ENCODE measurements at places on chromosomes 7 and 10.

- peak; percentile 32 for DNase-seq
These were observed 232.4 kb downstream of the AHR start for GRCh38 chr7:17530741-17531421.

DNA sequence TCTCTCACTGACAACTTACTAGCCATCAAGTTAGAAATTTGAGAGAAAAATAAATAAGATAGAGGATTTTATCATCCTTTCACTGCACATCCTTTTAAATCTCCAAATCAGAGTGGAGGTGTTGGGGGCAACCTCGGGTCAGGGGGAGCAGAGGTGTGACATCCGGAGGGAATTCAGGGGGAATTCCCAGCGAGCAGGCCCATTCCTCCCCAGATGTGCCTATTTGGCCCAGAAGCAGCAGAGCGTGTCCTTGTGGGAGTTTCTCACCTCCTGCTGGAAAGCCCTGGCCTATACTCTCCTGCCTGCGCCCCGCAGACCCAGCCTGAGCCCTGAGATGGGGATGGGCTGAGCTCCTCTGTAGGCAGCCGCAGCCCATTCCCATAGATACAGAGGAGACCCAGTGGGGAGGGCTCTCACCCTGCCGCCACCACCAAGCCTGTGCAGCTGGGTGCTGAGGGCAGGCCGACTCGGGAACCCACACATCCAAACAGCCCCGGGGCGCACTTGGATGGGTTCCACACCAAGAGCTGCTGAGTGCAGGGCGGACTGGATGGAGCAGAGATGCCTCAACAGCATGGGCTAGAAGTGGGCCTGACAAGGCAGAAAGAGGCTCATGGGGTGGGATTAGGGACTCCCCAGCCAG lies 124.5 kb downstream of the CXCL12 start:
- no peak for DNase-seq

DNA sequence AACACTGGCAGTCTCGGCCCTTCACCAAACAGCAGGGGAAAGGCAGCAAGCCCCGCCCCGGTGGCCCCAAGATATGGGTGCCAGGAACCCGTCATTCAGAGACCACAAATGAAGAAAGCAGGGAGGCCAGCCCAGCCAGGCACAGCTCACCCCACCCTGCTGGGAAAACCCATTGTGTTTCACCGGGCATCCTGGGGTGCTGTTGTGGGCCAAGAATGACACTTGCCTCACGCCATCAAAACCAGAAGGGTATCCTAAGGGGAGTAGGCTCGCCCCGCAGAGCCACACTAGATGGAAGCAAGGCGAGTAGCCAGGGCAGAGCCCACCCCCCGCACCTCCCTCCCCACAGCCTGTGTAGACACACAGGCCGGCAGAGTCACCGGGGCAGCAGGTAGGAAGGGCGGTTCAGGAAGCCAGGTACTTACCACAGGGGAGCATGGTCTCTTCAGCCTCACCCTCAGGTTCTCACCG lies 72.5 kb upstream of the KCNMA1 start:
- DNase-seq, result no peak

DNA sequence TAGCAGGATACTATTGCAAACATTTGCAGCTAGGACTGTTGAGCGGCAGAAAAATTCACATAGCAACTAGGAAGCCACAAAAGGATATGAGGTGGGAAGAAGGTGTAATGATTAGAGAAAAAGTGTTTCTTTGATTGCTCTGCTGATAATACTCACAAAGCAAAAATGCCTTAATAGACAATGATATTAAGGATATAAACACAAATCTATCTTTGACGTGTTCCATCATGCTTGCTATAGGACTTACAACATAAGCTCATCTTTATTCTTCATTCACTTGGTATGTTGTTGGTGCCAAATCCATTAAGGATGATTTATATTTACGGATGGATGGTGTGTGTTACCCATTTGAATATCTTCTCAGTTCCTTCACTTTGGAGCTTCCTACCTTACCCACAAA lies 309.3 kb downstream of the GPR37 start:
- DNase-seq, result no peak

DNA sequence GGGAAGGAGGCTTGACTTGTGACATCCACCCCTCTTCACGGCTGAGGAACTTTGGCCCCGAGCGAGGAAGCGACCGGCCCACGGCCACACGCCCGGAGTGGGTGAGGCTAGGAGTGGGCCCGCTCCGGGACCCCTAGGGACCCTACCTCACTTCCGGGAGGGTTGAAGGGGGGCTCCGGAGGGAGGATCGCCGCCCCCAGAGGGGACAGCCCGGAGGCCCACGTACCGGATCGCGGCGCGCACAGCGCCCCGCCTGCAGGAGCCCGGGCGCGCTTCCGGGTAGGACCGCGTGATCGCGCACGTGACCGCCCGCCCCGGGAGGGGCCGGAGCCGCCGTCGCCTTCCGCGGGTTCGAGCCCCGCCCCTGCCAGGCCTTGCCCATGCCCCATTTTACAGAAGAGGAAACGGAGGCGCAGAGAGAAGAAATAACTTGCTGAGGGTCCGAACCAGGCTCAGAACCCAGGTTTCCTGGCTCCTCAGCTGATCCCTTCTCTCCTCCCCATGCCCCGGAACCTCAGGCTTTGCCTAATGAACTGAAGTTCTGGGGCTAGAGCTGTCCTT lies at the start of gene HPS1:
Gene HPS1, minus strand, starts transcription at position 275 of the 561 bp plus-strand sequence. CDS start 3,695 bp downstream, outside the sequence.
- DNase-seq, result peak; percentile 55

GRCh38 chr10:98919899-98920298 lies 315.8 kb downstream of the HPSE2 start:
- no peak for DNase-seq

DNA sequence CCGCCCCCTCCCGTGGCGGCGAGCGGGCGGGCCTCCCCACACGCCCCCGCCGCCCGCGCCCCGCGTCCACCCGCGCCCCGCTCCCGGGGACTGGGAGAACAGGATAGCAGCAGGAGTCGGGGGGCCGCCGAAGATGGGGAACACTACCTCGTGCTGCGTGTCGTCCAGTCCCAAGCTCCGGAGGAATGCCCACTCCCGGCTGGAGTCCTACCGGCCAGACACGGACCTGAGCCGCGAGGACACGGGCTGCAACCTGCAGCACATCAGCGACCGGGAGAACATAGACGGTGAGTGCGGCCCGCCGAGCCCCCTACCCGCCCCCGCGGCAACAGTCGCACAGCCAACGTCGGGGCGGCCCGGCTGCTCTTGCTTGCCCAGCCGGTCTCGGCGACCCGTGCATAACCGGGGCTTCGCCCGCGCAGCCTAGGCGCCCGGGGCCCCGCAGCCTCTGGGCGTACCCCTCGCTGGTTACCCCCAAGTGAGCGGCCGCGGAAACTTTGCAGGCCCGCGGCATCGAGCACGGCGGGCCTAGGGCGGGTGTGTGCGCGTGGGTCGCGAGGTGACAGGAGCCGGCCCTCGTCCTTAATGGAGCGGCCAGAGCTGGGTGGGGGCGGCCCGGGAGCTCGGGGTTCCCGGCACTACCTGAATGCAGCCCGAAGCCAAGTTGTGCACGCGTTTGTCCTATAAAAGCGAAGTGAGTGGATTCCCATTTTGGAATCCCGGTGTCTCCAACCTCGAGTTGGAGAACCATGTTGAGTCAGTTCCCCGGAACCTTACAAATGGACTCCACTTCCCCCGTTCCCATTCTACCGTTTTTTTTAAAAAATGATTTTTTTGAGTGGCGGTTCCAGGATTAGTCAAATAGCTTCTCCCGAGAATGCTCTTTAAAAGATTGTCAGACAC lies 863 bp downstream of the CCNY start:
- DNase-seq, result peak; percentile 57

- DNase-seq, result no peak
These were observed 6.6 kb upstream of the NPC1L1 start for GRCh38 chr7:44547536-44548231.

- DNase-seq, result no peak
These were observed 42.4 kb downstream of the XRCC2 start for GRCh38 chr7:152633504-152633903.

DNA sequence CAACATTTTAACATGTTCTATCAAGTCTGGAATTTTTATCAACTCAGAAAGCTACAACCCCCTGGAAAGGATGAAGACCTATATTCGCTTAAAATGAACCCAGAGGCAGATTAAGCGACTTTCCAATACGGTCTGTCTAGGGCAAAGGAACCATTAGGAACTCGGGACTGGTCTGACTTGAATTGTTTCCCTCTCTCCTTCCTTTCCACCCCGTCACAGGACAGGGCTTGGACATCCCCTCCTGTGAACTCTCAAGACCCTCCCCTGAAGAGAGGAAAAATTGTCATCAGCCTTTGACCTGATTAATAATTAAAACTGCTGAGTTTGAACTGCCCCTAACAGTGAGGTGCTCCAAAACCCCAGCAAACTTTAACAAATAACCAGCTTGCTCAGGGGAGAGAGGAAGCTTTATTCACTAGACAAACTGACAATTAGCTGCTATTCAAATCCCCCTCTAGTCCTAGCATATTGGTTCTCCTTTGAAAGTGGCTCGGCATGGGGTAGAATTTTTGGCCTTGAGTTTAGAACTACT lies 22.6 kb upstream of the SLF2 start:
- no peak for DNase-seq

GRCh38 chr7:77797734-77798393 lies 370 bp downstream of the TMEM60 start:
- DNase-seq, result no peak

- DNase-seq, result no peak
These were observed 663.6 kb downstream of the GRM8 start for GRCh38 chr7:126589068-126589684.

DNA sequence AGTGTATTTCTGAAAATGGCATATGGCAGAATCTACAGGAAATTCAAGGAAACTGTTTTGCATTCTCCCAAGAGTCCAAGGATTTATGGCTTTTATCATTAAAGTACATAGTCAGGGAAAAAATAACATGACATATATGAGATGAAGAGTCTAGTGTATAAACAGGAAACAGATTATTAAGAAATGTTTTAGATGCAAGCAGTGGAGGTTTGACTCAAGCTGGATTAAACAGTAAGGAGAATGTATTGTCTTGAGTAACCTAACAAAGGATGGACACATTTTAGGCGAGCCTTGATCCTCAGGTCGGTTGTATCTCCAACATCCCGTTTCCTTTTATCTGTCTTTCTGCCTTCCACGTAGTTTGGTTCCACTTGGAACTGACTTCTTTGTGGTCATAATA lies 17.9 kb downstream of the OR6B1 start:
- DNase-seq, result no peak

DNA sequence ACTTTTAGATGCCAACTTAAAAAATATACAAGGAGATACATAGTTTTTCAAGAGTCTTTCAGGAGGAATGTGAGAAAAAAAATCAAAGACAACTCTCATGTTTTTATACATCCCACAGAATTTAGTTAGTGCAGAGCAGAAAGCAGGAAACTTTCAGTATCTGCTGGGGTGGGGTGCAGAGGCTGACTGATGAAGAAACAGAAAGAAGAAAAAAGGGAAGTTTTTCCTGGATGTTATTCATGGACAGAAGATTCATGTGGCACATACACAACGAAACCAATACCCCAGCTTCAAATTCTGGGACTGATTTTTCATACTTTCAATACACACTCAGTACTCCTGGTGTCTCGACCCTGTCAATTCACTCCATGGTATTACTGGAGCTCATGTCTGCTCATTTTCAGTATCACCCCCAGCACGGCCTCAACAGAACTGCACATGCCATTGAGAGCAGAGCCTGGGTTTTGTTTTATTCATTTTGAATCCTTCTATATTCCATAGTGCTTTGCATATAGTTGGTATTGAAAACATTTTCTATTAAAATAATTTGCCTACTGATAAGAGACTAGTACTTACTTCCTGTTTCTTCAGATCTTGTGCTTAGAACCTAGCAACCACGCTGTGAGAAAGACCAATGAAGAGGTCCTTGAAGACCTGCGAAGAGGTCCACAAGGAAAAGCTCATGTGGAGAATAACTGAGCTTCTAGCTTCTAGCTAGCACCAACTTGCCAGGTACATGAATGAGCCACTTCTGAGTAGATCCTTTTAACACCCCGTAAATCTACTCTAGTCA lies 49.0 kb downstream of the NDUFB2 start:
- no peak for DNase-seq

DNA sequence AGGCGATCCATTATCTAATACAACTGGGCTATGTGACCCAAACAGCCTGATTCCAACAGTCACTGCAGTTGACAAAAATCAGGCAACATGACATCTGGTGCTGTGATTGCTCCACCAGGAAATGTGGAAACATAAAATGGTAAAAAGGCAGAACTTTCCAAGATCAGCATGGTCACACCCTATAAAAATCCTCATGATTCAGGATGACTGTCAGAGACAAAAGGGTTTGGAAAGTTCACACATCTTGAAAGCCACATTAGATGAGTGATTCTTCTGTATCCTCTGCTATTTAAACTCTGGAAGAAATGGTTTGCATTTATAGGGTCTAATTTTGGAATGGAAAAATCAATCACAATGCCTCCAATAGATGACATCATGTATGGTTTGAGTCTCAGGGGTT lies 662.6 kb upstream of the IGFBP3 start:
- no peak for DNase-seq

- DNase-seq, result no peak
These were observed 17.8 kb downstream of the CRTAC1 start for GRCh38 chr10:98012644-98013043.

- DNase-seq, result no peak
These were observed 136.4 kb upstream of the MDFIC start for GRCh38 chr7:114785496-114785895.

DNA sequence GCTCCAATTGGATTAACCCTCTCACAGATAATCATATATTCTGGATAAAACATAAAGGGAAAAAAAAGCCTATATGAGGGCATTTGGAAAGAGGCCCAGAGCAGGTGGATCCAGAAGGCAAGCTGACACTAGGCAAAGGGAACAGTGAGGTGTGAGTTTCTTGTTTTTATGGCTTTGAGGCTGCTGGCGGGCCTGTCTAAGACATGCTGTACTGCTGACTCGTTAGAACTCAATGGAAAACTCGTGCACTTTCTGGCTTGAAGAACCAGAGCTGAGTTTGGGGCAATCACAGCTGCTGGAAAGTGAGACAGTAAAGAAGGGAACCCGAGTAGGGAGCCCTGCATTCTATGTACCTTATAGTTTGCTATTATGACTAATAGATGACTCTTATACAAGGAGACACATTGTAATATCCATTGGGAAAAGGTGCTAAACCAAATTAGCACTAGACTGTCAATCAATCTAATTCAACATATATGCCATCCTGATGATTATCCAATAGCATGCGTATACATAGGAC lies 637.1 kb downstream of the GATA3 start:
- DNase-seq, result no peak

DNA sequence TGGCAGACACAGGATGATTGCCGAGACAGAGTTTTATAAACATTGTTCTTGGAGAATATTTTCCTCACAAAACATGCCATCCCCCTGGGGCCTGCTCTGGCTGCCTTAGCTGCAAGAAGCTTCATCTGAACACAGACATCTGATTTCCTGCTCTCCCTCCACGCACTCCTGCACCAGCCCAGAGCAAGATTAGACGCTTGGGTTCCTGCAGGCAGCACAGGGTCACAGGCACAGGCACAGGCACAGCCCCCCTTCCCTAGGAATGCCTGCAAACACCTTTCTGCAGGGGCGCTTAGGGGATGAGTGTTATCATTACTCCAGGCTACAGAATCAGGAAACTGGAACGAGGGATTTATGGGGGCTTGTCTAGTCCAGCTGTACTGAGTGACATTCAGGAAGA lies 450.3 kb downstream of the GRID1 start:
- no peak for DNase-seq

GRCh38 chr7:92609921-92610518 lies 19.8 kb upstream of the FAM133B start:
- DNase-seq, result peak; percentile 9

All from NCI-H1417 (cell line).